Stimulated activated CD4-positive, alpha-beta T cell treated with anti-CD3 and anti-CD28 coated beads, Interleukin-1b, Interleukin-23, amount 100 ng/mL, for 1 hour (primary cell): ENCODE measurements at places on chromosomes 3 and 15.

DNA sequence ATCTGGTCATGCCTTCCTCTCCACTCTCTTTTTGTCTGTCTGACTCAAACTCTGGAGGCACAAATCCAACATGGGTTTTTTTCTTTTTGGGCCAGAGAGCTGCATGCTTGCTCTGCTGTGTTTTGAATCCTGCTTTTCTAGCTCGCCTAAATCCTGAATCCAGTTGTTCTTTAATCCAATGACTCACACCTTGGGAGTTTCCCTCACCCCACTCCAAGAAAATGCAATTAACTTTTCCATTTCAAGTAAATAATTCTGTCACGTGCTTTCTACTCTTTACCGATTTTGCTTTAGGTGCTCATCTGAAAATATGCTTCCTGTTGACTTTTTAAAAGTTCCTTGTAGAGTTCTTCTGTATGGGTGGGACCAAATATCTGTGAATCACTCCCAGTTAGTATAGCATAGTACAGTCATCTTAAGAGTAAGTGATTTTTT lies 47.6 kb downstream of the SLMAP start:
- DNase-seq, result no peak

- no peak for DNase-seq
These were observed 2.7 kb downstream of the CERS3 start for GRCh38 chr15:100526027-100526481.

DNA sequence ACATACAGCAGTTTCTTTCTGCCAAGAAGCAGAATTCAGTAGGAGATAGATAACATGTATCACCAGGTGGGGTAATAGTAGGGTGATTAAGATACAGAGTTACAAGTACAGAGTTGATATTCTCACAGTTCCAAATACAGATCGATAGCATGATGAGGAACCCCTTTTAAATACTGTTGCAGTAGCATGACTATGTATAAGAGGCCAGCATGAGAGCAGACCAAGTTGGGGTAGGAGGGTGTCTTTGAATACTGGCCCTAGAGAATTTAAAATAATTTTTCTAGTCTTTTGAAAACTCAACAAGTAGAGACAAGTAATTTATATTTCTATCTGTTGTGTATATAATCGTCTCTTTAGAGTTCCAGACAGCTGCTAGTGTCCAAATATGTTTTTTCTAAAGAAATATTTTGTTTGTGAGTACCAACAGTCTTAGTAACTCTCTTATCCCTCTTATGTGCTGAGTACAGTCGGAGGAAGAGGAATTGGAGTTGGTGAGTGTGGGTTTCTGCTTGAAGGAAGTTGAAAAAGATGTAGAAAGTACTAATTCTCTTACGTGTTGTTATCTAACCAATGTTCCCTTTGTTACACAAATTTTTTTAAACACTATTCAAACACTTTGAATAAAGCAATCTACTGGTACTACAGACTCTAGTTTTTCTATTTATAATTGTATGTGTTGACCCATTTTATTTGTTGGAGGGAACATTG lies 30.2 kb downstream of the LYSMD4 start:
- DNase-seq, result no peak

- no peak for DNase-seq
These were observed 25.8 kb upstream of the ANXA2 start for GRCh38 chr15:60423537-60423936.
